Left colon (tissue), 2 donors: ENCODE measurements at places on chromosomes 12 and 14. TPM values are rescaled to one million over a fixed set of nuclear protein-coding genes. Genes with fewer than 3 reads are reported as not detected.
A peak's percentile ranks its signal among the peaks of the same experiment; 100 is the strongest.

GRCh38 chr12:97595936-97596335 is 133.3 kb downstream of the RMST start:
- DNase-seq = no peak

DNA sequence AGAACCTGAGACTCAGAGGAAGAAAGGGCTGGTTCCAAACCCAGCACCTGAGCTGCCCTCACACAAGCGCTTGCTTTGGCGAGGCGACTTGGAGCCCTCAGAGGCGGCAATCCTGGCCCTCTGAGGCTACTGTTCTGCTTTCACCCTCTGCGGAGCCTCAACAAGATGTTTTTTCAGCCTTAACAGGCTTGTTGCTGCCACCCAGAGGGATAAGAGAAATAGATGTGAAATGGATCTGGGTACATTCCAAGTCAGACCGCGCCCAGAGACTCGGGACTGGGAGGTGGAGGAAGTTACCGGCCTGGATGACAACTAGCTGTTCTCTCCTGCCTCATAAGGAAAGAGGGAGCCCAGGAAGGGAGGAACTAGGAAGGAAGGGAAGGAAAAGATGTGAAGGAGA is 89.6 kb downstream of the TTC7B start:
- DNase-seq = peak; percentile 83

GRCh38 chr14:67680121-67680602 is 5.7 kb upstream of the VTI1B start:
- DNase-seq = no peak

GRCh38 chr12:95859344-95859816 is 628 bp downstream of the SNRPF start:
- DNase-seq = no peak

GRCh38 chr12:71439613-71440344 is at the start of gene LGR5:
Gene LGR5 (plus strand): TSS chr12:71439798. CDS start chr12:71440081, 283 bp downstream.
- DNase-seq = peak; percentile 34

GRCh38 chr14:96821501-96821900 is 24.3 kb downstream of the VRK1 start:
- DNase-seq = no peak

DNA sequence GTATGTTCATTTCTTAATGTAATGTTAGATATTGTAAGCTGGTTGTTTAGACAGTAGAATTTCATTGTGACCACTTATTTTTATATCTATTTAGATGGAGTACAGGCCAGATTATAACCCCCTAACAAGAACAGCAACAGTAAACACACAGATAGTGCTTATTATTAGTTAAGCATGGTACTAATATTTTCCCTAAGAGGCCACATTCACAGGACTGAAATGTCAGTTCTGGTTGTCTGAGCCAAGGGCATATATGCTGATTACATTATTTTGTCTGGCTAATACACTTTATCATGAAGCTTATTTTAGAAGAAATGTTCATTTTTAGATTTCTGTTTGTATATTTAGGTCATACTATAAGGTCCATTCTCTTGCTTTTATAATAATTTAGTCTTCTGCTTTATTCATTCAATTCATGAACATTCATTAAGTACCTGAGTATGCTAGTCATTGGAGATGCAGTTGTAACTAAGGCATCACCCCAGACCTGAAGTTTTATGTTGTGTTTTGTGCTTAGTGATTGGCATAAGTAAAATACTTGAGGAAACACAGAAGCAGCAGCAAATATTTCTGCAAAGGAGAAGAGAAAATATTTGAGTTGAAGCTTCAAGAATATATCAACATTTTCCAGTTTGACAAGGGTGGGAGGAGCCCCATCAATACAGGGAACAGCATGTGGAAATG is 413.7 kb downstream of the RAD51B start:
- DNase-seq = no peak

GRCh38 chr12:115037830-115038229 is 353.9 kb upstream of the TBX3 start:
- DNase-seq = no peak

DNA sequence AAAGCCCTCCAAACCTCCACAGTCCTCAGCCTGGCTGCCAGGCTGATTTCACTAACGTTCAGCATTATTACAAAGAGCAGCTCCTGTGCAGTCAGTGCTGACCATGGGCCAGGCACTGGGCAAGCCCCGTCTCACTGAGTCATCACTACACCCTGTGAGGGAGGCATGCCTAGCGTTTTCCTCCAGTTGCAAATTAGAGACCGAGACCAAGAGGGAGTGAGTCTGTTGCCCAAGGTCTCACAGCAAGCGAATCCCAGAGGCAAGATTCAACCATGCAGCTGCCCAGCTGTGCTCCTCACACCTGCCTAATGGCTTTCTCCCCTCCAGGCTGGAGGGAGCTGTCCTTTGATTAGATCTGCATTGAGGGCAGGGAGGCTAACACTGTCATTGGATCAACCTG is 229.3 kb upstream of the LHX5 start:
- DNase-seq = no peak

DNA sequence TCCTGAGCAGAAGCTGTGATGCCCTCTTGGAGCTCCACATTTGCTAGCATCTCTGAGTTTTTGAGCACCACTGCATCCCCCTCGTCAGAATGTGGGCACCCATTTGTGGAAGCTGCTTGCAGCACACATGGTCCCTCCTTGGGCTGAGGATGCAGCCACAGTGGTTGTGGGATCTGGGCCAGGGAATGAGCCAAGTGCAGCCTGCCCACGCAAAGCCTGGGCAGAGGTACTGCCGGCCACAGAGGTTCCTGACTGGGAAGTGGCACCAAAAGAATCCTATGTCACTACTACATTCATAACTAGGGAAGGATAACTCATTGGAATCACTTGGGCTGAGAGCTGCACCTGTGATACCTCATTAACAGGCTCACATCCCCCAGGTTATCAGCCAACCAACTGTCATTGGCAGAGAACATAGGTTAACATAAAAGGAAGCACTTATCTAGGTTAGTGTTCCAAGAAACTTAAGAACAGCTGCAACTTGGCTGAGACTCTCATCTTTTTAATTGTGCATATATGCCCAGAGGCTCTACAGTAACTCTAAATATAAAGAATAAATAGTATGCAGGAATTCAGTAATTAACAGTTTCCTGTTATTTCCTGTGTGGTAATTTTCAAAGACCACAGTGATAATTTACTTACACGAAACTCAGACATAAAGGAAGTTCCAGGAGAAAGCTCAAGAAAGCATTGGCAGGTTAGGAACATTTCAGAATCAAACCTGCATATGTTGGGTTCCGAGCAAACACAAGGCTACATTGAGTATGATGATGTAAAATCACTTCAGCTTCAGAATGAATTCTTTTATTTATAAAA is 145.3 kb downstream of the BCAT1 start:
- no peak for DNase-seq

DNA sequence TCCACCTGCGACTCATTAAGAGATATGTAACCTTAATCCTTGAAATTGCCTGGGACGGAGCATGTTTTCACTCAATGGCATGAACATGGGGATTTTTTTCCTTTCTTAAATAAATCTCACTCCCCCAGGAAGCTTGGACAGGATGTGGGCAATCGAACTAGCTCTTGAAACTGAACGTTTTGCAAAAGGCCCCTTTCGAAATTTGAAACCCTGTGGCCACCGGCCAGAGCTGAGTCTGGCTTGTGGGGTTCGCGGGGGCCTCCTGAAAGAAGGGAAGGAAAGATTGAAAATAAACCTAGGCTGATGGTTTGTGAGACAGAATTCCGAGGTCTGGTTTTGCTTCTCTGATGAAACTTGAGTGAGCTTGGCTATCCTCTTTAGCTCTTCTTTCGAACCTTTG is 101.4 kb upstream of the RTL1 start:
- no peak for DNase-seq

DNA sequence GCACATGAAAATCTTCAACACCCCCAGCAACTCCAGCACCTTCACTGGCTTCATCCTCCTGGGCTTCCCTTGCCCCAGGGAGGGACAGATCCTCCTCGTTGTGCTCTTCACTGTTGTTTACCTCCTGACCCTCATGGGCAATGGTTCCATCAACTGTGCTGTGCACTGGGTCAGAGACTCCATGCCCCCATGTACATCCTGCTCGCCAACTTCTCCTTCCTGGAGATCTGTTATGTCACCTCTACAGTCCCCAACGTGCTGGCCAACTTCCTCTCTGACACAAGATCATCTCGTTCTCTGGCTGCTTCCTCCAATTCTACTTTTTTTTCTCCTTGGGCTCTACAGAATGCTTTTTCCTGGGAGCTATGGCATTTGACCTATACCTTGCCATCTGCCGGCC is 11.5 kb upstream of the OR11G2 start:
- DNase-seq = peak; percentile 28

DNA sequence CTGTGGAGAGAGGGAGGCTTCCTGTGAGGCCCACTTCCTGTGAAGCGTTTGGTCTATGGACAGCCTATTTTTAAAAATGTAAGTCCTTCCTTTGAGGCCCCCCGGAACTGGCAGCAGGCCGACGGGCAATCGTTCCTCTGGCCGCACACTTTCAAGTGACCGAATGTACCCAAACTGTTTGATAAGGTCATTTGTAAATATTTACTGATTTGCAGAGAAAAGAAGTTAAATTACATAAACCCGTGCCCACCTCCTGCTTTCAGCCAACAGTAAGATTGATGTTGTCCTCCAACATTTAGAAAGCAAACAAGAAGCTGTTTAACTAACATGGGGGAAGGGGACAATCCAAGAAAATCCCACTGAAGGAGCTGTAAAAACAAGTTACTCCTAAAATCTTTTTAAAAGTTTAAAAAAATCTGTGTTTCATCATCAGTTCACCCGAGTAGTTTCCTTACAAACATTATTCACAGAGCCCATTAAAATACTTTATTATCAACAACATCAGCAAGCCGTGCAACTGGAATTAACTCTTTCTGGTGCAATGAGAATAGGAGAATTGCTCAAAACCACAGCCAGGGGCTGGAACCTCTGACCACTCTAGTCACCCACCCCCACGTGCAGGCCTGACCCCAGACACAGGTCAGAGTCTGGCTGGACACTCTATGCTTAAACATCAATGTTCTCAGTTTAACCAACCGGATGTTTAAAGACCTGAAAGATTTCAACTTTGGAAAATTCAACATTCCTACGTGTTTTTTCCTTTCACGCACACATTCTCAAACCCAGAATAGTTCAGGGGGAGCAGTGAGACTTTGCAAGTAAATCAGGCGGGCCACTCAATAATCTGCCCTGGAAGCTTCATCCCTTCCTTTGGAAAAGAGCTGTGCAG is 65.3 kb downstream of the FOXN3 start:
- no peak for DNase-seq

DNA sequence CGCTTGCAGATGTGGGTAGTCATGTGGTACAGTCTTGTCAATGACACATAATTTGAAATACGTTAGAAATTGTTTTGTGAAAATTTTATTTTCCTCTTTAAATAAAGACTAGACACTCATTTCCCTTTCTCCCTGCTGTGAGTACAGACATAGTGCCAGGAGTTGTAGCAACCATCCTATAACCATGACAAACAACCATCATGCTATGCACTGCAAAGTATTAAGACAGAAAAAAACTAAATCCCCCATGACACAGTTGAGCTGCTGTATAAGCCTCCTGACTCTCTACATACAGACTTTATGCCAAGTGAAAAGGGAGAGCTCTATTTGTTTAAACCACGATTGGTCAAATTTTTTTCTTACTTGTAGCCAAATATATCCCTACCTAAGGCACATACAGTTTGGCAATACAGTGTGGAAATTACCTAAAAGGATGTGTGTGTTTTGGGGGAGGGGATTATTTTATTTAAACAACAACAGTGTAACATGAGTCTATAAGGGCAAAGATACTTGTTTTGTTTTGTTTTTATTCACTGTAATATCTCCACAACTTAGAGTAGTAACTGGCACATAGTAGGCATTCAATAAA is 45.0 kb upstream of the KRR1 start:
- DNase-seq = no peak

DNA sequence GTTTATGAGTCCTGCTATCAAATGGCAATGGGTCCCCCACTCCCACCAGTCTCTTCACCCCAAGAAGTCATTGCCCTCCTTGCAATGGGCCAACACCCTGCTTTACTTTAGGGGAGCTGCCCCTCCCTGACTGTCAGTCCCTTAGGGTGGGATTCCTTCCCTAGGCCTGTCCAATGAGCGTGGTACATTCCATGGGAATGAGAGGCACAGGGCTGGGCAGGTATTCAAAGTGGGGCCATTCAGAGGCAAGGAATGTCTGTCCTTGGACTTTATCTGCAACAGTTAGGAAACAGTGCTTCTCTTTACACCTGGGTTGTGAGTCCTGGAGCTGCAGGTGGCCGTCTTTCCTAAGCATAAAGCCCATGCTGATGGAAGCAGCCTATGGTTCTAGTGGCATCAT is 40.8 kb downstream of the TMEM132C start:
- DNase-seq = no peak

DNA sequence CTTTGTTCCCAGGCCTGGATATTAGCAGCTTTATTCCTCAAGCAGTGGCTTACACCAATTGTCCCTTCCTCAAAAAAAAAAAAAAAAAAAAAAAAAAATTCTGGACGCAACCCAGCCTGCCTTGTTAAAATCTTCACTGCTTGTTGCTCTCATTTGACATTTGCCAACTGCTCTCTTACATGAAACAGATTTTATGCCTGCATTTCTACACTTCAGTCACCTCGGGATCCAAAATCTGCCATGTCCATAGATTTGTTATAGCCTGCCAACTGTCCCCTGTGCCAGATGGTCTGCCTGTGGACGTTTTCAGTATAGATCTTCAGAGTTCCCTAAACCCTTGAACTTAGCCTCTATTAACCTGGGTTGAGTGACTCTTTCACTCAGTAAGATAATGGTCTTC is 651.5 kb downstream of the FSCB start:
- DNase-seq = no peak

Gene AICDA
- total RNA-seq = not detected

Gene TCL1B
- total RNA-seq = not detected

Gene SOAT2
- total RNA-seq = not detected

Gene CLBA1
- total RNA-seq = 4.2 TPM

Gene TMEM121
- total RNA-seq = 0.37 TPM

Gene NGB
- not detected for total RNA-seq

Gene PRR4
- 2.3 TPM for total RNA-seq

Gene DHRS2
- 0.22 TPM for total RNA-seq

Gene SOX5
- total RNA-seq = 3.9 TPM

Gene TOMM20L
- total RNA-seq = 0.79 TPM

Gene OASL
- total RNA-seq = 16.6 TPM

Gene PMCH
- not detected for total RNA-seq

Gene OR10AD1
- total RNA-seq = not detected

Gene SERPINA4
- total RNA-seq = not detected

Gene MANSC1
- 62.8 TPM for total RNA-seq

Gene TMEM52B
- total RNA-seq = not detected

Gene CTSG
- total RNA-seq = 1.3 TPM
